Activated CD8-positive, alpha-beta T cell treated with anti-CD3 and anti-CD28 coated beads, Interleukin-2, amount 10 ng/mL, durations not matched to agents 7 days and 5 days (primary cell): ENCODE measurements at places on chromosomes 2 and 18. TPM values are rescaled to one million over a fixed set of nuclear protein-coding genes. Genes with fewer than 3 reads are reported as not detected.
A peak's percentile ranks its signal among the peaks of the same experiment; 100 is the strongest.

GRCh38 chr18:59300676-59301285, 17.7 kb downstream of the CPLX4 start:
- no peak for DNase-seq

GRCh38 chr2:58429014-58429875, 188.1 kb upstream of the FANCL start:
- DNase-seq = no peak

DNA sequence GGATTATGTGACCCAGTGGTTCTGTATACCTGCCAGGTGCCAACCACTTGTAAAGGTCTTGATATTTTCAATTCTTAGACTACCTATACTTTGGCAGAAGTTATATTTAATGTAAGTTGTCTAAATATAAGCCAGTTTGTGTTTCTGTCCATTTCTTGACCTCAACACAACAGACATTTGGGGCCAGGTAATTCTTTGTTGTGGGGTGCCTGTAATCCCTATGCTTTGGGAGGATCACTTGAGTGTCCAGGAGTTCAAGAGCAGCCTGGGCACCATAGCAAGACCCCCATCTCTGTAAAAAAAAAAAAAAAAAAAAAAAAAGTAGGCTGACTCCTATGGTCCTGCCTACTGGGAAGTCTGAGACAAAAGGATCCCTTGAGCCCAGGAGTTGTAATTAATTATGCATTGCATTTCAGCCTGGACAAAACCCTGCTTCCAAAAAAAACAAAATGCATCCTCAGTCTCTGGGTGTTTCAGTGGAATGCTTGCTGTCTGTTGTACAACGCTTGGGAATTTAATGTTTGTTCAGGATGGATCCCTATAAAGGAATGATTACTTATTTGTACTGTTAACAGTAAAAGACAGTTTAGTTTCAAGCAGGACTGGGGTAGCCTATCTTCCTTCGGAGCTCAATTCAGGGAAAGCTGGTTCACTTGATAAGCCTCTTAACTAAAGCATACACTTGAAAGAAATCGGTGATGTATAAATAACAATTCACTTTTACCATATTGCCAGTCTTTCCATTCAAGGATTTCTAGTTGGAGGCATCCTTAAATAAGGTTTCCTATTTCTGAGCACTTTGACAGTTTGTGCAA, 3.4 kb downstream of the RPS27A start:
- no peak for DNase-seq

DNA sequence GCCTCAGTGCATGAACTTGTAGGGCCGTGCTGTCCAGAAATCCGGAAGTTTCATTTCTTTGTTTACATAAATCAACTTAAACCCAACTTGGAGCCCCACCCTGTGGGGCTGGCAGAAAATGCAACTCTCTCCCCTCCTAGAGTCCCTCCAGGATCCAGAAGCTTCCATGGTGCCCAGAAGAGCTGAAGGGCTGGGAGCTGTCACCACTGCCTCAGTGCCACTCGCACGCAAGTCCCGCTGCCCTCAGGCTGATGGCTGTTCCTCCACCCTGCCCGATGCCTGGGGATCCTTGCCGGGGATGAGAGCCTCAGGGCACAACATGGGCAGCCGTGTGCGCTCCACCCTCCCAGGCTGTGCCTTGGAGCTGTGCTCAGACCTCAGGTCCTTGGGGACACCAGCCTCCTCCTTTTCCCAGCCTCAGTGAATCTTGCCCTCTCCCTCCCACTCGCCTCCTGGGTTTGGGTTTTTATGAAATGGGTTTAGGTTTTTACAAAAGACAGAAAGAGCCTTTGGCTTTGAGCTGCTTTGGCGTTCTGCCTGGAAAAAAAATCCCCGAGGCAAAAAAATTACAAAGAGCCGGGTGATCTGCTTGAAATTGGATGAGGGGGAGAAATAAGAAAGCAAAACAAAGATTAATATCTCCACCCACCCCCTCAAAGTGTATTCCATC, 155.2 kb downstream of the TWIST2 start:
- no peak for DNase-seq

GRCh38 chr2:152573168-152573567, 144.1 kb downstream of the PRPF40A start:
- peak; percentile 28 for DNase-seq

DNA sequence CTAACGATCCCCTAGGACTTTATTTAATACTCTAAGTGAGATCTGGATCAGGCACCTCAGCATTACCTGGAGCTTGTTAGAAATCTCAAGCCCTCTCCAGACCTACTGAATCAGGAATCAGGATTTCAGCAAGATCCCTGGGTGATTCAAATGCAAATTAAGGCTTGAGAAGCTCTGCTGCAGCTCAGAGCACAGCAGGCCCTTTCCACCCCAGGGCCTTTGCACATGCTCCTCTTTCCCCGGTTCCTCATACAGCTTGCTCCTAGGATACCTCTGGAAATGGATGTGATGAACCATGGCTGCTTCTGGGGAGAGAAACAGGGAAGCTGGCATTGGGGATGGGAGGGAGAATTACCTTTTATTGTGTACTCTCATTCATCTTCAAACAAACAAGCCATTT, 40.3 kb upstream of the MGAT4A start:
- no peak for DNase-seq

- DNase-seq = no peak
These were observed 484.0 kb upstream of the MAP2 start for GRCh38 chr2:208939852-208940251.

DNA sequence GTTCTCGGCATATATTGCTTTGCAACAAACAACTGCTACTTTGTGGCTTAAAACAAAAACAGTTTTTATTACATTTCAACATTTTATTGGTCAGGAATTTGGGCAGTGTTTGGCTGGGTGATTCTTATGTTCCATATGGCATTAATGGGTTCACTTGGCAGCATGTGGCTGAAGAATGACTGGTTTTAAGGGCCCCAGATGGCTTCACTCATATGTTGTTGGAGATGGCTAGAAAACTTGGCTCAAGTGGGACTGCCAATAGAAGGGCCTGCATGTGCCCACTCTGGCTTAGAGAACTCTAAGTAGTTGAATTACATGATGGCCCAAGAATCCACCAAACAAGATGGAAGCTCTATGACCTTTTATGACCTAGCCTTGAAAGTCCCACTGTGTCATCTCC, 86.1 kb downstream of the FASTKD2 start:
- DNase-seq = no peak

DNA sequence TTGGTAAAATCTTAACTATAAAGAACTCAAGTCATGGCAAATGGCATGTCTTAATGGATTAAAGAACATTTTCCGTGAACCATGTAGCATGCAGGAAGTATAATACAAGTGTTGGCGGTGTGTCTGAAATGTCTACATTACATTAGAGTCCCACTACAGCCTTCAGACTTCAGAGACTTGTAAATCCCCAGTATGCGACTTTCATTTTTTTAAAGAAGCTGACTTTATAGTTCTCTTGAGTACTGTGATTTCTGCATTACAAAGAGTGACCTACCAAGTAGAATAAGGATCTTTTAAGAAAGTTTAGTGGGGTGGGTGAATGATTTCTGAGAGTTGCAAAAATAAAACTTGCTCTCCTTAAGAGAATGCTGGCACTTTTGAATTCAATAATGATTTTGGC, 140.7 kb upstream of the FN1 start:
- no peak for DNase-seq

GRCh38 chr2:224528171-224528570, 57.0 kb downstream of the CUL3 start:
- DNase-seq = no peak

DNA sequence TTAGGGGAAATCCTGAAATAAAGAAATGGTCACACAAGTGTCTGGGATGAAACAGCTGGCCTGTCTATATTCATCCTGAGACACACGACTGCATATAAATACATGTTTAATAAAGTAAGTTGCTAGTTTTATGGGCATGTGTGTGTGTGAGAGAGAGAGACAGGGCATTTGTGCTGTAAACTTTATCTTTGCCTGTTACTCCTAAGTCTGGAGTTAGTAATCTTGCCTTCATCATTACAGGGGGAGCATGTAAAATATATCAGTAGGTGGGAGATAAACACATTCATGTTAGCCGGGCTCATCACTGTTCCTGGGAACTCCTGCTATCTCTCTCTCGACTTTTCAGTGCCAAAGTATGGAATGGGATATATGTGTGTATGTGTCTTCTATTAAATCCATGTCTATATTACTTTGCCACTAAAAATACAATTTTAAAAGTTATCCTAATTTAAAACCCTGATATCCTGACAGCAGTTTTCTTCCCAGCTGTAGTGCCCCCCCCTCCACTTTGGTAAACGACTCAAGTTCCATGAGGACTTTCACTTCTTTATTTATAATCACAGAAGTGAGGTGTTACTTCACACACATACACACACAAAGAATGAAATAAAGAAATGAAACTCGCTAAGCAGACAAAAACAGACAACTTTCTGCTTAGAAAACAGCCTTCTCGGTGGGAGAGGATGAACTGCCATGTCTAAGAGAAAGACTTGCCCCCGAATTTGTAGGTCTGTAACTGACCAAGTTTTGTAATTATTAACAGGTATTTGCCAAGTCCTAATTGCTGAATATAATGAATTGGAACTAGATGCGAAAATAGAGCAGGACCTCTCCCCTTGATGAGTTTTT, 947 bp downstream of the ZEB2 start:
- no peak for DNase-seq

The CXCR1 gene
- 0.53 TPM for total RNA-seq
